ENCODE measurements at places on chromosomes 3 and 15. TPM values are rescaled to one million over a fixed set of nuclear protein-coding genes. Genes with fewer than 3 reads are reported as not detected.

Gene C15orf62
- polyA plus RNA-seq = not detected

GRCh38 chr15:62828364-62828763 is 214.2 kb upstream of the TPM1 start:
- no peaks in the 10 kb centered on the region for H3K27me3 ChIP-seq
- H3K36me3 ChIP-seq = no peaks in the 10 kb centered on the region
- no peak overlapping the region for H3K4me3 ChIP-seq
- DNase-seq = no peak

DNA sequence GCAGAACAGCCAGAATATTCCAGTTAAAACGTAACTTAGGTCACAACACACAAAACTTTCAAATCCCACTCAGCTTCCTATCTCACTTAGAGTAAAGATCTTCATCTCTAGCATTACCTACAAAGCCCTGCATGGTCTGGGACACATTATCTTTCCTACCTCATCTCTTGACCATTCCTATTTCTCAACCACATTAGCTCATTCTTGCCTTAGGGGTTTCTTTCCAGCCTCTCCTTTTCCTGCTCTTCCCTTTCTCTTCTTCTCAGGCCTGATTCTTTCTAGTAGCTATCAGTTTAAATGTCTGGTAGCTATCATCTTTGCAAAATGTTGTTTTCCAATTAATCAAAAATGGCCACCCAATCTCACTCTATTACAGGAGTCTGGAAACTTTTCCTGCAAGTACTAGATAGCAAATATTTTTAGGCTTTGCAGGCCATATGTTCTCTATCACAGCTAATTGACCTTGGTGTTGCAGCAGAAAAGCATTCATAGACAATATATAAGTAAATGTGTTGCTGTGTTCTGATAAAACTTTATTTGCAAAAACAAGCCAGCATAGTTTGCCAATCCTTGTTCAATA is 15.1 kb upstream of the CBLB start:
- H3K27ac ChIP-seq = no peak overlapping the region
- H3K27me3 ChIP-seq = no peaks in the 10 kb centered on the region
- H3K4me3 ChIP-seq = no peak overlapping the region
- DNase-seq = no peak
- H3K36me3 ChIP-seq = no peaks in the 10 kb centered on the region

DNA sequence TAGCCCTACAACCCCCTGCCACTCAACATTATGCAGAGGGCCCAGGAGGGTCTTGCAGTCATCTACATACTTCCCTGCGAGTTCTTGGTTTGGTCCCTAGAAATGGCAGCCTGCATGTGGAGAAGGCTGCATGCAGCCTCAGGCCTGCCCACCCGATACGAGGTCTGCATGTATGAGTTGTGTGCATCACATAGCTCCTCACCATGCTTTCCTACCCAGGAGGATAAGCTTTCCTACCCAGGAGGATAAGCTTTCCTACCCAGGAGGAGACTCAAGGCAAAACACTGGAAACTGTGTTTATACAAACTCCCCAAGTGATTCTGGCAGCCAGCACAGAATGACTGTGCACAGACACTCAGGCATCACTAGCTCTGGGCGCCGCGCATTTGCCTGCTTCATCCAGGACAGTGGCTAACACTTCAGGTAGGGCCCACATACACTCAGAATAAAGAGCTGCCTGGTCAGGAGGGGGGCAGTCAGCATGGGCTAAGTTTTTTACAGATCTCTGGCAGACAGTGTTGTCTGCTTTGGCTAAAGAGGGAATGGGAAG is 187.7 kb downstream of the THSD4 start:
- H3K27me3 ChIP-seq = no peaks in the 10 kb centered on the region
- H3K27ac ChIP-seq = peak overlapping the region; percentile 46
- DNase-seq = peak; percentile 80
- H3K4me3 ChIP-seq = 0 out of 2 replicates have a peak overlapping the region, but pooled peaks have one; percentile 8
- peaks cover 2% of the 10 kb centered on the region for H3K36me3 ChIP-seq

DNA sequence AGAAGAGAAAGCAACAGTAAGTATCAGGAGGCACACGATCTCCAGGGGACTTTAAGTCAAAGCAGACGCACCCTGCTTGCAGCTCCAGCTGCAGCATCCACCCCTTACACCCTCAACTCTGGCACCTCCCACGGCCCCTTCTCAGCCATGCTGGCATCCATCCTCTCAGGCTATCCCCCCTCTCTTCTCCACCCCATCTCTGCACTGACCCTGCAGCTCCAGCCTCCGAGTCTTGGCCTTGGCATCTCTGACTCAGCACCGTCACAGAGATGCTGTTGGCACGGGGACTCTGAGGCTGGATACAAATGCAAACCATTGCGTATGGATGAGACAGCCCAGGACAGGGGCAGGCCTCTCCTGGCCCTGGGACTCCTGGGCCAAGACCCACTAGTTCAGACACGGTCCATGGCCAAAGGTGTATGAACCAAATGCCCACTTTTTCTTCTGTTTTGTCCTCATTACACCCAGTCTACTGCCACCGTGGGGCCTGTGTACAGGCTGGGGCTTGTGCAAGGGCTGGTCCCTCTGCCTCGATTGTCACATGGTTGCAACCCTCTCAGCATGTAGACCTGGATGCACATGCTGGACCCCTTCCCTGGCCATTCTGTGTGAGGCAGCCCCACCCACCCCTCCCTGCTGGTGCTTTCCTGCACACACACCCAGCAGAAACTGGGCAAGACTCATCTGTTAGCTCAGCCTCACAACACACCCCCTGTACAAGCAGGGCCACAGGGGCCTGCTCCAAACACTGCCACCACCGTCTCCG is 18.7 kb upstream of the ZXDC start:
- no peak overlapping the region for H3K4me3 ChIP-seq
- H3K27ac ChIP-seq = no peak overlapping the region
- H3K36me3 ChIP-seq = no peaks in the 10 kb centered on the region
- no peak for DNase-seq

- H3K27me3 ChIP-seq = peaks cover 6% of the 10 kb centered on the region
- H3K27ac ChIP-seq = no peak overlapping the region
- H3K4me3 ChIP-seq = no peak overlapping the region
- DNase-seq = no peak
- H3K36me3 ChIP-seq = no peaks in the 10 kb centered on the region
- no peaks in the 10 kb centered on the region for H3K4me1 ChIP-seq
Measured at GRCh38 chr3:150783920-150784746, 21.2 kb upstream of the SIAH2 start.

GRCh38 chr3:172189213-172189612 is 149.8 kb downstream of the FNDC3B start:
- H3K4me3 ChIP-seq = no peak overlapping the region
- peaks cover 3% of the 10 kb centered on the region for H3K4me1 ChIP-seq
- no peak for DNase-seq
- H3K36me3 ChIP-seq = peaks cover 4% of the 10 kb centered on the region

GRCh38 chr15:52139599-52140462 is 27.3 kb upstream of the BCL2L10 start:
- no peak overlapping the region for H3K27ac ChIP-seq
- no peaks in the 10 kb centered on the region for H3K27me3 ChIP-seq
- peak; percentile 62 for DNase-seq
- H3K4me1 ChIP-seq = peaks cover 21% of the 10 kb centered on the region
- peaks cover 8% of the 10 kb centered on the region for H3K36me3 ChIP-seq

- no peaks in the 10 kb centered on the region for H3K36me3 ChIP-seq
- H3K4me3 ChIP-seq = no peak overlapping the region
- peaks cover 82% of the 10 kb centered on the region for H3K27me3 ChIP-seq
- no peaks in the 10 kb centered on the region for H3K4me1 ChIP-seq
- no peak for DNase-seq
Measured at GRCh38 chr15:70440416-70441138, 322.8 kb downstream of the UACA start.

GRCh38 chr15:23416349-23417276 is 30.4 kb downstream of the GOLGA6L2 start:
- no peak overlapping the region for H3K4me3 ChIP-seq
- no peak overlapping the region for H3K27ac ChIP-seq
- H3K4me1 ChIP-seq = no peaks in the 10 kb centered on the region
- no peak for DNase-seq
- no peaks in the 10 kb centered on the region for H3K36me3 ChIP-seq

GRCh38 chr3:24595796-24596195 is 101.1 kb upstream of the THRB start:
- no peaks in the 10 kb centered on the region for H3K4me1 ChIP-seq
- H3K36me3 ChIP-seq = no peaks in the 10 kb centered on the region
- no peak for DNase-seq
- H3K4me3 ChIP-seq = no peak overlapping the region
- H3K27me3 ChIP-seq = no peaks in the 10 kb centered on the region
- H3K27ac ChIP-seq = no peak overlapping the region

Gene IL17RE
- polyA plus RNA-seq = 8.6 TPM

- no peaks in the 10 kb centered on the region for H3K4me1 ChIP-seq
- no peak overlapping the region for H3K27ac ChIP-seq
- no peaks in the 10 kb centered on the region for H3K27me3 ChIP-seq
- no peak for DNase-seq
Measured at GRCh38 chr15:99958426-99959097, 225.3 kb upstream of the LYSMD4 start.

- H3K36me3 ChIP-seq = no peaks in the 10 kb centered on the region
- H3K4me1 ChIP-seq = no peaks in the 10 kb centered on the region
- H3K27me3 ChIP-seq = peaks cover 4% of the 10 kb centered on the region
- no peak overlapping the region for H3K27ac ChIP-seq
- DNase-seq = peak; percentile 38
Measured at GRCh38 chr15:60773901-60774300, 295.0 kb upstream of the ICE2 start.

DNA sequence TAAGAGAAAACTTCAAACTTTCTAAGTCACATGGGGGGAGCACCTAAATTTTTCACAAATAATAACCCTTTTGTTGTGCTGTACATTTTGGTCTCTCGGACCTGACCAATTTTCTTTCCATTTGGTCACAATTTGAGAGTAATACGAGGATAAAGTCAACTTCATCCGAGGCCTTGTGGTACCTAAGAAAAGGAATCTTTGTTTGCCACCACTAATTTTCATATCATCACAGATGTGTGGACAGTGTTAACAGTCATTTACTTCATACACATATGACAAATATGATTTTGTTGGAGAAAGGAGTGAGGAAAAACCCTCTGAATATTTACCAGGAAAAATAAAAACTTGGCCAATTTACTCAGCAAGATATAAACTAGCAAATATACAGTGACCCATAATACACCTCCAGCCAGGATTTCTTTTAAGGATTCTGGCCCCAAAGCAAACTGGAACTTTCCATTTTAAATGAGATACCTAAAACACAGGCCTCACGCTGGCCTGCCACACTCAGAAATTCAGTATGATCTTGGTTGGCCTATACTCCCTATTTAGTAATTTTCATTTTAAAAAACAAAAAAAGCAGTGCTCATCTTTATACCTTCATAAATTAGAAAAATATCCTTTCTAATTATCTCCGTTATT is 40.7 kb downstream of the VGLL4 start:
- H3K4me1 ChIP-seq = peaks cover 33% of the 10 kb centered on the region
- peak overlapping the region; percentile 100 for H3K27ac ChIP-seq
- H3K27me3 ChIP-seq = no peaks in the 10 kb centered on the region
- peaks cover 17% of the 10 kb centered on the region for H3K36me3 ChIP-seq

Gene NRG4
- not detected for polyA plus RNA-seq

Gene RBP2
- not detected for polyA plus RNA-seq

DNA sequence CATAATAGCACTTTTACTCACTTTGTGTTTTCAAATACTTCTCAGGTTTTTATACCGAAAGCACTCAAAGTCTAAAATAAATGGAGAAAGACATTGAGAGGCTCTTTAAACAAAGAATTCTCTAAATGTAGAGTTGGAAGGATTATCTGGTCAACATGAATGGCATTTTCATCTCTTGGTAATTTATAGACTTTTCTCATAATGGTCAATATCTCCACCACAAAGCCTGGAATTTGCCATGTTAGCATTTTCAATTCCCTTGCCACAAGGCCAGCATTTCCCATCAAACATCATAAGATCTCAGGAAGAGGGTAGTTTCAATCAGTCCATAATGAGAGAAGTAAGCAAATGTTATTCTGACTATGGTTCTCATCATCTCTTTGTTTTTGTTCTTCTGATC is 293.0 kb downstream of the CADM2 start:
- H3K27me3 ChIP-seq = no peaks in the 10 kb centered on the region
- no peaks in the 10 kb centered on the region for H3K36me3 ChIP-seq
- H3K4me3 ChIP-seq = no peak overlapping the region
- no peak overlapping the region for H3K27ac ChIP-seq
- no peaks in the 10 kb centered on the region for H3K4me1 ChIP-seq
- DNase-seq = no peak

GRCh38 chr15:70486451-70487386 is 276.6 kb downstream of the UACA start:
- no peak overlapping the region for H3K4me3 ChIP-seq
- peaks cover 22% of the 10 kb centered on the region for H3K27me3 ChIP-seq
- no peak overlapping the region for H3K27ac ChIP-seq
- no peaks in the 10 kb centered on the region for H3K36me3 ChIP-seq

DNA sequence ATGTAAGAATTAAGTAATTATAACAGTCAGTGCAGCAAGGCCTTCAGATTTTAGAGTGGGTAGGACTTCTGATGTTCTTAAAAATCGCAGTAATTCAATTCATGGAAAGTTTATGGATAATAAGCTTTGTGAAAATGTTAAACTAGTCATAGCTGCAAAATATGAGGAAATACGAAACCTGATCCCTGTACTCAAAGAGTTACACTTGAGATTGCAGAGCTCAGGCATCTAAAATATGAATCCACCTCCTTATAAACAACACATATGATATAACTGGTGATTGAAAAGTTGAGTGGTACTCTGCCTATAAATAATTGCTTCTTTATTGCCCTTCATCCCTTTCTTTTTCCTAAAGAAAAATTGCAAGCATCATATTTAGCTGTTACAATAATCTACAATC is 473.3 kb downstream of the OTOL1 start:
- peak; percentile 25 for DNase-seq
- no peaks in the 10 kb centered on the region for H3K27me3 ChIP-seq
- no peak overlapping the region for H3K4me3 ChIP-seq
- H3K36me3 ChIP-seq = no peaks in the 10 kb centered on the region

Data from IMR-90 (cell line).